HCT116 (cell line): ENCODE measurements at places on chromosomes 5 and 9.

- DNase-seq, result no peak
These were observed 131.3 kb downstream of the SEC61B start for GRCh38 chr9:99353408-99353807.

- DNase-seq, result no peak
These were observed 168.0 kb downstream of the KIF4B start for GRCh38 chr5:155181542-155181941.

- no peak for DNase-seq
These were observed 31.7 kb downstream of the UGCG start for GRCh38 chr9:111928359-111928720.

- DNase-seq, result no peak
These were observed 33.8 kb downstream of the PDCD1LG2 start for GRCh38 chr9:5543875-5544702.

- DNase-seq, result peak; percentile 10
These were observed 47.1 kb upstream of the SH3GL2 start for GRCh38 chr9:17531642-17532254.

DNA sequence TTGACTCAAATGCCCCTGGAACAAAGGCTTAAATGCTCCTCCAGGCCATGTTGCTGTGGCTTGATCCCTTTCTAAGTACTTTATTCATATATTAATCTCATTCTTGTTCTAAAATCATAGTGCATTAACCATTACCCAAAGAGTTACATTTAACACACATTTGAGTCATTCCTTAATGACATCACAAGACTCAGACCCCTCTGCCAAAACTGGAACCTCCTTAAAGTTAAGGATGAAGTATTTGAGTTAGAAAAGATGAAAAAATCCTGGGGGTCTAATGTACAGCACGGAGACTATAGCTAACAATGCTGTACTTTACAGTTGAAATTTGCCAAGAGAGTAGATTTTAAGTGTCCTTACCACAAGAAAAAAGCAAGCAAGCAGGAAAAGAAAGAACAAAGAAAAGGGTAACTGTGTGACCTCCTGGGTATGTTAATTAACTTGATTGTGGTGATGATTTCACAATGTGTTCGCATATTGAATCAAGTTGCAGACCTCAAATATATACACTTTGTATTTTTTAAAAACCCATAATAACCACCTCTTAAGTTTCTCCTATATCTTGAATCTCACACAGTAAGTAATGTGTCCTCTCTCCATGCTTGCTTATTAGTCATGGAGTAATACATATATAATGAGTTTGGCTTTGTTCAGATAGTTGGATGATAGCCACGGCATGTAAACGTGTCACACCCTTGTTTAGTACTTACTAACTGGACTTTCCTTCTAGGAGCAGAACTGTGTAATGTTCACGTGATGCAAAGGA, 376.9 kb downstream of the SEMA5A start:
- DNase-seq, result no peak

DNA sequence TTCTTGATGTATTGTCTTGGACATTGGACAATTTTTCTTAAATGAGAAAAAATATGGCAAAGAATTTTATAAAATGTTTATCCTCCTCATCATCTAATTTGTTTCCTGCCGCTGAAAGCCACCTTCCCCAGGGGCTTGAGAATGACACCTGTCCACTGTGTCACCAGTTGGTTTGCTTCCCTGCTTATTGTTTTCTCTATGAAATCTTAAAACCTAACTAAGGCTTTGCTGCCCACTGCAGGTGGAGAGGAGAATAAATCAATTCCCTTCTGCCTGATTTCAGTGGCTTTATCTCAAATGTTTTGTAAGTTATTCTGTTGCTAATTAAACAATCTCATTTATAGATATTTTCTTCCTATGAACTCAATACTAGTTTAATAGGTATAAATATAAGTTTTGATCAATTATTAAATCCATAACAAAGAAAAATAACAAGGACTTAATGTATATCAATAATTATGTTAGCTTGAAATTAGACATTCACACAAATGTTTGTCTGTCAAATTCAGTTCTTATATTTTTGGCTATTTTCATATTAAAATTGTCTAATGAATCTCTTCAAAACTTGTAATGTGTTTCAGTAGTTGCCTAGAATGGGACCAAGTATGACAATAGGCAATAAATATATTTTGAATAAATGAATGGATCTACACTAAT, 822.5 kb downstream of the PTPRD start:
- DNase-seq, result no peak

GRCh38 chr5:78819707-78820106, 165.4 kb downstream of the ARSB start:
- no peak for DNase-seq

DNA sequence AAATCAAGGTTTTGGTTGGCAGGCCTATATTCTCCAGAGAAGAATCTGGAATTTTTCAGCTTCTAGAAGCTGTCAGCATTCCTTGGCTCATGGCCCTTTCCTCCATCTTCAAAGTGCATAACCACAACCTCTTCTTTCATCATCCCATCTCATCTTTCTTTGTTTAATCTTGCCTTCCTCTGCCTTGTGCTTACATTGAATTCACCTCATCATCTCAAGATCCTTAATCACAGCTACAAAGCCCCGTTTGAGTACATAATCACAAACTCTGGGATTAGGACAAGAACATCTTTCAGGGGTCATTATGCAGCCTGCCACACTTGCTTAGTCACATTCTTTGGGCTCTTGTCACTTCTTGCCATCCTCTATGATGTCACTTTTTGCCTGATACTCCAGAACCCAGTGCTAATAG, 130.3 kb downstream of the FOXD1 start:
- no peak for DNase-seq

DNA sequence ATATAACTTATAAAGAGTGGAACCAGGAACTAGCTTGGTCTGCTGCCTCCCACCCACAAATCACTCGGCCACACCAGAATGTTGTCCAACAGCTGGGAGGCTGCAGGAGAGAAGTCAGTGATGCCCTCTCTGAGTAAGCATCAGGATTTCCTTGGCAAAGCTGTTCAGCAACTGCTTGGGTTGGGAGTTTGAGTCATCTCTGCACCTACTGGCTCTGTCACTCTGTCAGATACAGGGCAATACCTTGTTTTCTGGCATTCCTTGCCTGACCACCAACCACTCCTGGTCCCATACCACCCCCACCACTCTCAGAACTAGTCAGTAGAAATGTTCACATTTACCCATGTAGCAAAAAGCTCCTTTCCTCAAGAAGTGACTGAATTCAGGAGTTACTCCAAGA, 36.8 kb upstream of the GCNT4 start:
- no peak for DNase-seq

- DNase-seq, result no peak
These were observed 172.4 kb downstream of the DMRT2 start for GRCh38 chr9:1222511-1222910.

GRCh38 chr9:70533492-70533891, 119.0 kb upstream of the KLF9 start:
- DNase-seq, result no peak

DNA sequence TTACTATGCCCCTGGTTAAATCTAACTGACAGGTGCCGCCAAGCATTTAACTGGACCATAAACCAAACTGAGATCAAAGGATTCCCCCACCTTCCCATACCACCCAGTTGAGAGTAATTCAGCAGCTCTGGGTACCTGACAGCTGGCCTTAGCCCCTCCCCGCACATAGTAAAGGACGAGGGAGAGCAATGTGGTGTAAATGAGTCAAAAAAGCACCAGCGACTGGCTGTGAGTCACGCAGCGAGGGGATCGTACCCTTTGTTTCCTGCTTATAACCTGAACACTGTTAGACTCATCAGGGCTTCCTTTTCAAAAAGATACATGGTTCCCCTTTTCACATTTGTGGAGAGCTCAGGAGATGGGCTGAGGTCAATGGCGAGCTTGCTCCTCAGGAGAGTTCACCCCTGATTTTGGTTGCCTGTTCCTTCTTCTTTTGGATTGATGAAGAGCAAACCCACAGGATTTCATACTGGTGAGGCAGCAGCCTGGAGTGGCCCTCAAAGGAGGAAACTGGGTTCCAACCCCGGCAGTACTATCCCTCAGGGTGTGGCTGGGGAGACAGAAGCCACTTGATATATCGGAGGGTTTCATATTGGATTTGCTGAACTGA, 71.5 kb downstream of the ANKRD33B start:
- DNase-seq, result peak; percentile 10

DNA sequence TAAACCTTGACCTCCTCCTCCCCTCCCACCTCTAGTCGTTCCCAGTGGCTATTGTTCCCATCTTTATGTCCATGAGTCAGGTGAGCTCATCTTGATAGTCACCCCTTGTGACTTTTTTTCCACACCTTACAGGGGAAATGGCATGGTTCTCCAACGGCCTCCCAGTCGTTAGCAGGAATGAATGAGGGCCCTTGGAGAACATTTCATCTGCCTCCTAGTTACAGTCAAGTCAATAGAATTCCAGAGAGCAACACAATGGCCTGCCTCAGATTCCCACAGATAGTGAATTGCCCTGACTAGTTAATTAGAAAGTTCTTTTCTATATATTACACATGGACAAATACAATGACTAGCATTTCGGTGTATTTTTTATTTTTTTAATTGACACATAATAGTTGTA, 262.6 kb downstream of the ATPSCKMT start:
- no peak for DNase-seq

DNA sequence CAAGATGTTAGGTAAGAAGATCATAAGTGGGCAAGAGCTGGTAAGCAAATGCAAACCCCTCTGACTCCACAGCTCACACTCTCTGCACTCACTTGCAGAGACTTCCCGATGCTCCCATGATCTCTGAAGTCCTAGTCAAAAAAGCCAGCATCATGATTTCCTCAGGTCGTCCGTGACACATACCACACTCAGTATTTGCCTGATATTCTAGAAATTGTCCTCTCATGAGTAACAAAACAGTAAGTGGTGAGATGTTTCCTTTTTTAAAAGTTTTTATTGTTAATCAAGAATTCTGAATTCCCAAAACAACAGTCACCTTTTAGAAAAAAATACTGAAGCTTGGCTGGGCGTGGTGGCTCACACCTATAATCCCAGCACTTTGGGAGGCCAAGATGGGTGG, 194.6 kb downstream of the DENND1A start:
- no peak for DNase-seq

DNA sequence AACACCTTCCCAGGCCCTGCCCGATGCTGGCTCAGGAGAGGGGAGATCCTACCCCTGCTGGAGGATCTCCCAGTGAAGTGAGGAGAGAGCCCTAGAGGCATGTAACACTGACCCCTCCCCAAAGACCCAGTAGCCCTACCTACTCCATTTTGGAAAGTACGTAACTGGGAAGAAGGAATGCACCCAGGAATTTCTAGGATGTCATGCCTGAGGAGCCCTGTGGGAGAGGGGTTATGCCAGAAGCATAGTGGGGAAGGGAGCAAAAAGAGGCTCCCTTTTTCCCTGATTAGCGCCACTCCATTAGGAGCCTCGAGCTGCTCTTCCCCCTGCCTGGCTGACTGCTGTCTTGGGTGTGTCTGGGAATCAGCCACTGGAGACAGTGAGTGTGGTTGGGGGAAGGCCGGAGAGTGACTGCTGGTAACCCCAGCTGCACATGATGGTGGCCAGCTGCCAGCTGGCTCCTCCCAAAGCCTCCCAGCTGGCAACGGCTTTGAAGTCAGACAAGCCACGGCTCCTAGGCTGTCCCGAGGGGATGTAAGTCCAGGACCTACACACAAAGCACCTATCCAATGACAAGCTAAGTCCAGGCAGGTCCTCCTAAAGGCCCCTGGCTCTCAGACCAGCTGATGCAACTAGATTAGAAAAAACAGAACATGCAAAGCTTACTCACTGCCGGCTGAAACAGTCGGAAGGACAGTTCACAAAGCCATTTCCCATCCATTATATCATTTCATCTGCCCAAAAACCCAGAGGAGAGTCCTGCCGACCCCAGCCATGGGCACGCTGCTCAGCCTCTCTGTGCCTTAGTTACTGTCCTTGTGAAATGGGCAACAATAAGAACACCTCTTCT, 136.5 kb upstream of the ABCA1 start:
- no peak for DNase-seq

DNA sequence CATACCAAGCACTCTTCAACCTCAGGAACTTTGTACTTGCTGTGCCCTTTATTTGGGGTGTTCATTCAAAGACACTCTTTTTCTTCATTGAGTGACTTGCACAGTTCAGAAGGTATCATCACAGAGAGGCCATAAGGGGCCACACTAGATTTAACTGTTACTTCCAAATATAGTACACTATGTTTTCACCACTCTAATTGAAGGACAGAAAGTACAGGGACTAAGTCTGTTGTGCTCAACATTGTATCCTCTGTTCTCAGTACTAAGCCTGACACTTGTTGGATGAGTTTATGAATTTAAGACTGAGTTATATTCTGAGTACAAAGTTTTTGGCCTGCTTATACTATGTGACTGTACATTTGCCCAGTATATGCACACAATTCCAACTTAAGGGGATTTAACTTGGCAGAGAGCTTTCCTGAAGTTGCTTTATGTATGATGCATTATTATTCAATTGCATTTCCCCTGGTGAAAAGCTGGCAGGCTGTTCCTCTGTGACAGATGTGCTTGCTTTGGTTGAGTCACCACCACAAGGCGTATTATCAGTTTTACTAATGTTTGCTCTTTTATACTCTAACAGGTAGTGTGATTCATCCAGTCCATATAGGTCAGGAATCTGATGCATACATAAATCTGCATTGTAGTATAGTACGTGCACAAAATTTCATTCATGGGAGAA, 714.8 kb downstream of the TLR4 start:
- DNase-seq, result no peak

DNA sequence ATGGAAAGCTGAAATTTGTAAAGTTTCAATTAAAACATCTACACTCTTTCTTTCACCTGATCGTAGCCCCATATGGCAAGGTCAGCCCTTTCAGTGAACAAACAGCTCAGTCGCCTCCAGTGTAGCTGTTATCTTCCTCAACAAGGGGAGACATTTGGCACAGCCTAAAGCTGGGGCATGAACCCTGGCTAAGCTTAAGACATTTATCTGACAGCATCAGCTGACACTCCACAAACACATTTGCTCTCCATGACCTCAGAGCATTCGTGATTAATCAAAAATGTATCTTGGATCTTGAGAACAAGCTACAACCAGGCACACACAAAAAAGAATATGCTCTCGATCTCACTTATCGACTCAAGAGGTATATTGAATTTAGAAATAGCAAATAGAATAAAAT, 67.3 kb downstream of the POU5F2 start:
- DNase-seq, result no peak

DNA sequence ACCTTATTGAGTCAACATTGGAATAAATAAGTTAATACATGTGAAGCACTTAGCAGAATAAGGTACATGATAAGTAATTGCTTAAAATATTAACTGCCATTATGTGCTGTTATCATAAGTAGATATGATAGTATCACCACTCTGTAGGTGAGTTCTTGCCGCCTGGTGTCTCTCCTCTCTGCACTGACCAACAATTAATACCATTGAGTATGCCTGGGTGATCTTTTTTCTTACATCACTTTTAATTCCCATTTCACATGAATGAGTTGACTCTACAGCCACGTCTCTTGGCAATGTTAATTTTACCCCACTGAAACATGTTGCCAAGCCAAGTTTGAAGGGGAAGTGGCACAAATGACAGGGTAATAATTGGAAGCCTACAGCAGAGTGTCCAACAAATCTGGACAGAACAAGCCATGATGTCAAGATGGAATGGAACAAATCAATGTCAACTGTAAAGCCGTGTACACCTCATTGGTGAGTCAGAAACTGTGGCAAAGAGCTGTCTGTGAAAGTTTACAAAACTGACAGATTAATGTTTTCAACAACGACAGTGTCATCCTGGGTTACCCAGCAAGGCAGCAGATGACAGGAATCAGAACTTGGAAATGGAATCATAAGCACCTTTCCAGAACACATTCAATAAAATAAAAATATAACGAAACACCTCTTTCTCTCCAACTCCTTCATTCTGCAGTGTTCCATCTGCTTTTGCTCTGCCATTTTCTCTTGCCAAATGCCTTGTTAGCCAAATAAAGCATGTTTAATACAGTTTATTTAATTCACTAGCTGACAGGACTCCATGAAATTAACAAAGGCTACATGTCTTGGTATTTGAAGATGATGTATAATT, 330.9 kb downstream of the CTNND2 start:
- no peak for DNase-seq
